Parietal lobe (tissue), 2 donors: ENCODE measurements at places on chromosomes 3 and 15. TPM values are rescaled to one million over a fixed set of nuclear protein-coding genes. Genes with fewer than 3 reads are reported as not detected.

The FANCD2OS gene
- not detected for total RNA-seq

The LRTM1 gene
- total RNA-seq = not detected

The CFAP100 gene
- 5.9 TPM for total RNA-seq

The CELSR3 gene
- 67.9 TPM for total RNA-seq

The VGLL3 gene
- 0.94 TPM for total RNA-seq

The ZBTB20 gene
- 164 TPM for total RNA-seq

The SKOR1 gene
- total RNA-seq = 0.63 TPM

The SH2D7 gene
- not detected for total RNA-seq

The MTHFS gene
- total RNA-seq = 10.0 TPM

The TNFAIP8L3 gene
- 0.94 TPM for total RNA-seq

The LDHAL6B gene
- total RNA-seq = not detected

The TGM4 gene
- total RNA-seq = not detected

The USP19 gene
- 63.9 TPM for total RNA-seq

The FAM81A gene
- total RNA-seq = 58.2 TPM

The OR5H6 gene
- total RNA-seq = not detected

The GABRB3 gene
- total RNA-seq = 135 TPM

The SUSD5 gene
- 2.5 TPM for total RNA-seq

The CADM2 gene
- total RNA-seq = 120 TPM

The HDDC3 gene
- total RNA-seq = 11.9 TPM

The CISH gene
- total RNA-seq = 0.63 TPM

The SUCNR1 gene
- 0.31 TPM for total RNA-seq

The GCSAM gene
- total RNA-seq = not detected

The MIX23 gene
- 18.8 TPM for total RNA-seq

The VWA5B2 gene
- 0.63 TPM for total RNA-seq

The SUMF1 gene
- 44.1 TPM for total RNA-seq

The GTF2E1 gene
- total RNA-seq = 13.5 TPM

The BCL2A1 gene
- not detected for total RNA-seq

The EPHA6 gene
- 78.9 TPM for total RNA-seq

The FOXB1 gene
- total RNA-seq = not detected

The FRMD4B gene
- total RNA-seq = 110 TPM

The STRIT1 gene
- not detected for total RNA-seq

The CSK gene
- 48.2 TPM for total RNA-seq

The SERINC4 gene
- total RNA-seq = not detected

The PEX11A gene
- 10.3 TPM for total RNA-seq

The GOLGA8N gene
- 3.1 TPM for total RNA-seq
